ENCODE measurements at places on chromosomes 16 and 17.

GRCh38 chr16:3998793-3999478 is 117.3 kb downstream of the ADCY9 start:
- no peak for DNase-seq

DNA sequence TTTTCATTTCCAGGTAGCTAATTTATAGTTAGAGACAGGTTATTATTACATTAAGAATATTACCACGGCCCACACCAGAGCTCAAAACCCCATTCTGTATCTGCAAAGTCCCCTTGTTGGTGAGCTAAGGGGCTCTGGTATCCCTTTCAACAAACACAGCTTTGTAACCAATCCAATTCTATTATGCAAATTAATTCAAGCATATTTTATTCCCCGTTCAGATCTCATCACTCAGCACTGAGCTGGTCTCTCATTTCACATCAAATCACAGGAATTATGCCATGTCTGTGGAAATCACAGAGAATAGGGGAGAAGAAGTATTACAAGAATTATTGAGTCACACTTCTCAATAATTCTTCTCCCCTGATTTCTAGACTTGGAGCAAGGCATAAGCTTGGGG is 111.7 kb downstream of the CDH11 start:
- no peak for DNase-seq

- DNase-seq = no peak
Measured at GRCh38 chr17:83071966-83072562, 7.3 kb upstream of the METRNL start.

- DNase-seq = no peak
Measured at GRCh38 chr16:19488213-19488640, 33.7 kb downstream of the GDE1 start.

Data from stimulated activated CD8-positive, alpha-beta memory T cell treated with anti-CD3 and anti-CD28 coated beads, Interleukin-2, amount 100 ng/mL, for 48 hours (primary cell).